ENCODE measurements at places on chromosomes 11 and 22.

GRCh38 chr11:2686360-2687222 is 13.2 kb downstream of the KCNQ1OT1 start:
- no peak for DNase-seq

DNA sequence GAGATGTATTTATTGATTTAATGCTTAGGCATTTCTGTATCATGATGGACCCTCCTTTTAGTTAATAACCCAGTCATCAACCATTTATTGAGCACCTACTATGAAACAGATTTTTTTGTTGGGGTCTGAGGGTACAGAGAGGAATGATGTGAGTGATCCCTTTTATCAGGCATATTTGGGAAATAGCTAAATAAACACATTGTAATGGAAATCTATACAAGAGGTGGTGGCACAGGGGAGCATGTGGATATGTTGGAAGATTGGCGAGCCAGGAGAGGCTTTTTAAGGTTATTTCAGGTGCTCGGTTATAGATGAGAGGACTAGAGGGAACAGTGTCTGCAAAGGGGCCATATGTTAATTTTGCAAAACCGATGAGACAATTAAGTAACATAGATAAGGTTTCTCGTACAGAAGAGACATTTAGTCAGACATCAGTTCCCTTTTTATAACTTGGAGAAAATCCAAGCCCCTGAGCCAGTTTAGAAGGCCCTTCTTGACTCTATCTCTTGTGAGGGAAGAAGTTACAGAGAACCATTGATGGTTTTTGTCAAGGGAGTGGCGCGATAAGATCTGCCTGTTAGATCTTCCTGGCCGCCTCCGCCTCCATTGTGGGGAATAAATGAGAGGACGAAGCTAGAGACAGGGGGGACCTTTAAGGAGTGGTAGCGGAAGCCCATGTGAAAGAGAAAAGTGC is 2.0 kb downstream of the ATXN10 start:
- DNase-seq, result peak; percentile 39

DNA sequence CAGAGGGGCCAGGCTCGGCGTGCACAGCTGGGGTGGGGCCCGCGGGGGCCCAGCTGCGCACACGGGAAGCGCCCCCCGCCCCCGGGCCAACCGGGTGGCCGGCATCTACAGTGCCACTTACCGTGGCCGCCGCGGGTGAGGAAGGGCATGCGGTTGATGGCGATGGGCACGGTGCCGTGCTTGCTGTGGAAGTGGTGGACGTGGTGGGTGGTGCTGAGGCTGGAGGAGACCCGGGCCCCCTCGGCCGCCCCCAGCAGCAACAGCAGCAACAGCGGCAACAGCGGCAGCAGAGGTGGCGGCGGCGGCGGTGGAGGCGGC is 51.4 kb downstream of the SLC22A12 start:
- no peak for DNase-seq

GRCh38 chr22:23984430-23984829 is 4.5 kb downstream of the GSTT2 start:
- DNase-seq, result peak; percentile 42

DNA sequence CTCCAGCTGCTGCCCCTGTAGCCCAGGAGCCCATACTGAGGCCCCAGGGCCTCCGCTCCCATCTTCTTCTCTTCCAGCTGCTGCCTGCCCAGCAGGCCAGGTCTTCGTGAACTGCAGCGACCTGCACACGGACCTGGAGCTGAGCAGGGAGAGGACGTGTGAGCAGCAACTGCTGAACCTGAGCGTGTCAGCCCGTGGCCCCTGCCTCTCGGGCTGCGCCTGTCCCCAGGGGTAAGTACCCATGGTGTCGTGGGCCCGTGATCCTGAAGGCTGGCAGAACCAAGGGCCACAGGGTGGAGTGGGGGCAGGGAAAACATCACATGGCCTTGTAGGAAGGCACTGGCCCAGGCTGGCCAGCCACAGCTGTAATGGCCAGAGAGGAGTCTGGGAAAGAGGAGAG is 31.2 kb downstream of the OTOG start:
- no peak for DNase-seq

DNA sequence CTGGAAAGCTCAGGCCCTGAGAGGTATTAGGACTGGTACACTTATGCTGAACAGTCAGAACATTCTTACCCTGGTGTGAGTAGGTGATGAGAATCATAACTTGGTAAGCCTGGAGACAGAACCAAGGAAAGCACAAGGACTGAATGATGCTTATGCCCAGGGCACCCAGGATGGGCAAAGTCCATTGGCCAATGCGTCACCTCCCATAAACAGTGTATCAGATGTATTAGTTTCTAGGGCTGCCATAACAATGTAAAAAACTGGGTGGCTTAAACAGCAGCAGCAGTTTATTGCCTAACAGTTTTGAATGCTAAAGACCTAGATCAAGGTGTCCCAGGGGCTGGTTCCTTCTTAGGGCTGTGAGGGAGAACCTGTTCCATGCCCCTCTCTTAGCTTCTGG is 107.0 kb downstream of the FAR1 start:
- DNase-seq, result no peak

GRCh38 chr11:2582351-2582945 is 117.3 kb downstream of the KCNQ1OT1 start:
- DNase-seq, result no peak

- DNase-seq, result no peak
These were observed 87.6 kb downstream of the STIM1 start for GRCh38 chr11:3942956-3943497.

DNA sequence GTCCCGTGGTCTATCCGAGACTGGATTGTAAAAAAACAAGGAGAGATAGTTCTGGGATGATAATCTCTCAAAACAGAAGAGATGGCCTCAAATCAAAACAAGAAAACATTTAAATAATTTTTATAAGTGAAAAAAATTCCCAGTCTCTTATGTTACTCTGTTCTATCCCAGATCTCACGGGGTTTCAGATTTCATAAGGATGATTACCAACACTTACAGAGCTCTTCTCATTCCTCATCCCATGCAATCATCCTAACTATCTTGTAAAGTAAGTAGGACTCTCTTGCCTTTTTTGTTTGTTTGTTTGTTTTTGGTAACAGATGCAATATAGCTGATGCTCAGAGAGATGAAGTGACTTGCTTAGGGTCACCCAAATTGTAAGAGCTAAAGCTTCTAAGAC is 20.0 kb upstream of the ZBTB16 start:
- no peak for DNase-seq

GRCh38 chr11:71075871-71076420 is 176.4 kb downstream of the SHANK2 start:
- no peak for DNase-seq
